ENCODE measurements at places on chromosomes 4 and X.

- no peak for DNase-seq
These were observed 135.8 kb downstream of the HS6ST2 start for GRCh38 chrX:132822634-132823012.

GRCh38 chr4:151862766-151863165 is 102.0 kb upstream of the GATB start:
- DNase-seq = no peak

- DNase-seq = no peak
These were observed 222.8 kb downstream of the TENM3 start for GRCh38 chr4:182465979-182466378.

- peak; percentile 32 for DNase-seq
These were observed 7.6 kb downstream of the DLG3 start for GRCh38 chrX:70452143-70452733.

- DNase-seq = no peak
These were observed 257.9 kb downstream of the PCDH18 start for GRCh38 chr4:137274404-137274803.

- DNase-seq = no peak
These were observed 986.0 kb downstream of the CCSER1 start for GRCh38 chr4:91113130-91113706.

- DNase-seq = no peak
These were observed 50.5 kb upstream of the FAM47C start for GRCh38 chrX:36957425-36958328.

- DNase-seq = no peak
These were observed 30.6 kb upstream of the TMEM184C start for GRCh38 chr4:147586637-147587036.

- DNase-seq = no peak
These were observed 1.3 kb upstream of the ZNF732 start for GRCh38 chr4:306551-306961.

GRCh38 chr4:134144337-134144736 is 57.3 kb downstream of the PABPC4L start:
- DNase-seq = no peak

DNA sequence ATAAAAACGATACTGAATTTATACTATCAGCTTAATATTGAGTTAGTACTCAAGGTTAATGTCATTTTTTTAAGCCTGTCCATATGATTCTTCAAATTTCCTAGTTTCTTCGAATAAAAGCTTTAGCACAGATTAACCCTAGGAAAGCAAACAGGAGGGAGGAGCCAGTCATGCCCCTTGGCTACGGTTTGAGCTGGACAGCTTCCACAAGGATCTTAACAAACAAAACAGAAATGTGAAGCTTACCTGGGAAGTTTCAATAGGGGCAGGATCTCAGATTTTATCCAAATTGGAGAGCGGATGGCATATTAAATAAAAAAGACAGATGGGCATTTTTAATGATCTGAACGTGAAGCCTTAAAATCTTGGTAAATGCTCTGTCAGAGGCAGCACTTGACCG is 2.3 kb downstream of the NWD2 start:
- no peak for DNase-seq

DNA sequence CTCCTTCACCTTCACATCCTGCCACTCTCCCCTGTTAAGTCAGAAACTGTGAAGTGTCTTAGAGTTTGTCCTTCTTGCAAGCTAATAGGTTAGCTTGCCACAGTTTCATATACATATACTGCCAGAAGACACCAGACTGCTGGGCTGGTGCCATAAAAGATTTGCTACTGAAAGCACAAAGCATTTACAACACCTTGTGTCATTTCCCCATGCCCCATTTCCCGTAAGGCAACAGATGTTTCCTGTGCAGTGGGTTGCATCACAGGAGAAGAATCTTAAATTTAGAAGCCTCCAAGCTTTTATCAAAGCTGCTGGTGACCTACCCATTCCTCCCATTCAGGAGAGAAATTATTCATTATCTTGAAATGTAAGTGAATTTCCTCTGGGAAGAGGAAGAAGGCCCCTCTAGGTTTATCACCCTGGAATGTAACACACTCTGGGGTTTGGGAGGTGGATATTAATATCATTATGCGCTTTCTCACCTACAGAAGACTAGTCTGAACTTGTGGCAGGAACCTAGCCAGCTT is 34.5 kb upstream of the RAB33B start:
- DNase-seq = no peak

DNA sequence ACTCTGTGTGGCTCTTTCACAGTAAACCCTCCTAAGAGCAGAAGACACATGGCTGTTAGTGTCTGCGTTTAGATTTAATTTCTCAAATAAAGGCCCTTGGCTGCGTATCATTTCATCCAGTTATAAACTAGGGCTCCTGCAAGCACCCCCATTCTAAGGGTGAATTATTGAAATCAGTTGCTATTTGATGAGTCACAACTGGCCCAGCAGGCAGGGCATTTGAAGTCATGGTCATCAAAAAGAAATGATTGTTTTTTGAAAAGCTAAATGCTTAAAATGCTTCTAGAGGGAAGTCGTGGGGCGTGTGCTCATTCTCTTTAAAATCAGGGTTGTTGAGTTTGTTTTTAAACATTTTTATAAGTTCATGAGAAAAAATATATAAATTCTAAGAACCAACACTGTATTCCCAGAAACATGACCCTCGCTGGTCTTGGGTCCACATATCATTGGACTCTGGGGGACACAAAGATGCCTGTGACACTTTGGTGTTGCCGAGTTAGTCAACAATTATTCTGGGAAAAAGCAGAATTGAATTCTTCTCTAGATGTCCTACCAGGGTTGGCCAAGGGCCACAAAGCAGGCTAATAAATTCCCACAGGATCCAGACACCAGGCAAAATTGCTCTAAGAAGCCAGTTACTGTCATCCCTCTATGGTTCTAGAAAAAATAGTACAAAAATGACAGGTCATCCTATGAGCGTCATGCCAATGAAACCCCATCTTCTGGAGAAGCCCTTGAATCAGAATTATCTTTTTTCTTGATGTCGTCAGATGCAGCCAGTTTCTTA is 99.5 kb upstream of the MYOZ2 start:
- DNase-seq = no peak

DNA sequence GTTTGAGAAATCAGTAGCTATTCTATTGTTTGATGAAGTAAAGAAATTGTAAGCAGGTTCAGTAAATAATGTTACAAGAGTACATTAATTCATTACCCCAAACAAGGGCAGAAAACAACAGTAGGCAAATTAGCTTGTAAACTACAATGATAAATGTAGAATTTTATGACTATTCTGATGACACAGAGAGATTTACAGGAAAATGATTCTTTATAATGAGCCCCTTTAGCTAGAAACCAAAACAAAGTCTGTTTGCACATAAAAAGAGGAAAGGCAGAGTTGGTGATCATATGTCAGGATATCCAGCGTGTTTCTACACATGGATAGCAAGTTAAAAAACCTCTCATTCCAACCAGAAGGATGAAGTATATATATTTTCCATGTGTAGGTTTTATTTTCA is 204.8 kb downstream of the CFAP299 start:
- DNase-seq = no peak

- no peak for DNase-seq
These were observed 42.5 kb downstream of the VGLL1 start for GRCh38 chrX:136574548-136574947.

DNA sequence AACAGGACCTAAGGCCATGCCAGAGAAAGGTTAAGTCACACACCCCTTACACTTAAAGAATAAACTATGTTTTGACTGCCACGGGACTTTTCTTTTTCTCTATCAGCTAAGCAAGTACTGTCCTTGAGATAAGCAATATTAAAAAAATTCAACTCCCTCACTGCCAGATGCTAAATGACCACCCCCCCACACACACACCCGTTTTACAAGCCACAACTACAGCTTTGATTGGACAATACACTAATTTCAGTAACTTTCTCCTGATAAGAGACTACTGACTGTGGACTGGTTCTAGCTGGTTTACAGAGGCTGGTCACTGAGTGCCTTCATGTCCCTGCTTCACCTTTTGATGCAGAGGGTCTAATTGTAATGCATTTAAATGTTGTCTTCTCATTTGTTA is 63.9 kb upstream of the HOPX start:
- no peak for DNase-seq

DNA sequence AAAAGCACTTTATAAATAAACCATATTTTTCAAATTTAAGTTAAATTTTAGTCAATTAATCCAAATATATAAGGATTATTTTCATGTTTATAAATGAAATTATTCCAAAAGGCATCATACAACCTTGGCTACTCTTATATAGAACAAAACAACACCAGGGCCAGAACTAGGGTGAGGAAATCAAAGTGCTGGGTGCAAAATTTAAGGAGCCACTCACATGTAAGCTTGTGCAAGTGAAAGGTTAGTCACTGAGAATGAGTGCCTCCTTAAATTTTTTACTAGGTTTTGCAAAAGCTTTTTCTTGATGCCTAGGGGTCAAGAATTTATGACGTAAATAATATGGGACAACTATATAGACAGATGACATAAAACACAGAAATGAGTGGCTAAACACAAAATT is 83.4 kb upstream of the COX18 start:
- DNase-seq = no peak

DNA sequence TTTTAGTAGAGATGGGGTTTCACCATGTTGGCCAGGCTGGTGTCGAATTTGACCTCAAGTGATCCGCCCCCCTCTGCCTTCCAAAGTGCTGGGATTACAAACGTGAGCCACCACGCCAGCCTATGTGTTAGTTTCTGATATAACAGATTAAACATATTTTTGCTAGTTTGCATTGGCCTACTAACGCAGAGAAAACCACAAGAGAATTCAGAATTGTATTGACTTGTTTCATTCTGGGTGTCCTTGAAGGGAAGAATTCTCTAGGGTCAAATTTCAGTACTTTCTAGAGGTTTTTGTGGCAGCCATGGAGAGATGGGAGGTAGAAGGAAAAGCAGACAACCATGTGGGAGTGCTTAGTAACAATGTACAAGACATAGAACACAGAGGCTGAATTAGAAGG is 46.1 kb upstream of the BMPR1B start:
- no peak for DNase-seq

- DNase-seq = no peak
These were observed 18.7 kb upstream of the ZNF630 start for GRCh38 chrX:48090123-48090522.

- no peak for DNase-seq
These were observed 183.1 kb upstream of the GALNT7 start for GRCh38 chr4:172985552-172985951.

DNA sequence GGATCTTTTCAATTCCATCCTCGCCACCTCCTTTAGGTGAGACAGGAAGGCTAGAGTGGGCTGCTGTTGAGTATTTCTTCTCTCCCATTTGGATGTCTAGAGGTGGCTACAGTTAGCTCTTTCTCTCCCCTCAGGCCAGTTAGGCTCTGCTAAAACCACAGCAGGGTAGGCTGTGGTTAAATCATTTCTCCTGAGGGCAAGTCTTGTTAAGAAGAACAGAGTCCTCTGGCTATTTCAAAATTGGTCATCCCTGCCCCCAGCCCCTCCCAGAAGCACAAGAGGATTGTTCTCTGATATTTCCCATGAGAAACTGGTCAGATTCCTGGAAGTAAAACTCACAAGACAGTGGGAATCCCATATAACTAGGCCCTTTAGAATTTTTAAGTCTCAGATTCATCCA is 1359.5 kb downstream of the TECRL start:
- DNase-seq = no peak

GRCh38 chr4:153794006-153794405 is 5.1 kb upstream of the SFRP2 start:
- DNase-seq = no peak

- no peak for DNase-seq
These were observed 53.4 kb upstream of the ZCCHC13 start for GRCh38 chrX:74250574-74250973.

DNA sequence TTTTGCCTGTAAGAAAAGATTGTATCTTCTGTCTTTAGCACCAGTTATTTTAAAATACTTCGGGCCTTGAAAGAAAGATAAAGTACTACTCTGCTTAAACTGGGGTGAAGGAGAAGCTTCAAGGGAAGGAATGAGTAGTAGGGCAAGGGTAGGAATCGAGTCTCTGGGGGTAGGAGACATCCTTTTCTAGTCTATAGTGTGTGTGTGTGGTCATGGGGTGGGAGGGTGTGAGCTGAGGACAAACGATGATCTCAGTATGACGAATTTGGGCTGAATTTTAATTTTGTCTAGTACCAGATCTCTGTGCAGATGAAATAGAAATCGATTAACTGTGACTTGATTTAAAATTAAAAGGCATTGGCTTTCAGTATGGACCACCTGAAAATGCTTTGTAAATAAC is 3.3 kb upstream of the MYOZ2 start:
- DNase-seq = no peak

DNA sequence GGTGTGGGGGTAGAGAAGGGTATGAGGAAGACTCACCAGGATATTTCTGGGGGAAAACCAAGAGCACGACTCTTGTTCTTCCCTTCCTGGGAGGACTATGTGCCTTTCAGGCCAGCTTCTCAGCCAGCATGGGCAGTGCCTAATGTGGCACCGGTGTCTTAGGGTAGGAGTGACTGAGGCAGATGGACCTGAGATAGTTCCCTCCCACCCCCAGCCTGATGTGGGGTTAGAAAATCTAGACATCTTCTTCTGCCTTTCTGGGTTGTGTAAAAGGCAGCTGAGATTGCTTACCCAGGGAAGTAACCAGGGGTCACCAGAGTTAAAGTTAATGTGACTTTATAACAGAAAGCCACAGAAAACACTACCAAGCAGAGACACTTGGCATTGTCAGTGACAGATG is 127.3 kb downstream of the TMA16 start:
- no peak for DNase-seq

DNA sequence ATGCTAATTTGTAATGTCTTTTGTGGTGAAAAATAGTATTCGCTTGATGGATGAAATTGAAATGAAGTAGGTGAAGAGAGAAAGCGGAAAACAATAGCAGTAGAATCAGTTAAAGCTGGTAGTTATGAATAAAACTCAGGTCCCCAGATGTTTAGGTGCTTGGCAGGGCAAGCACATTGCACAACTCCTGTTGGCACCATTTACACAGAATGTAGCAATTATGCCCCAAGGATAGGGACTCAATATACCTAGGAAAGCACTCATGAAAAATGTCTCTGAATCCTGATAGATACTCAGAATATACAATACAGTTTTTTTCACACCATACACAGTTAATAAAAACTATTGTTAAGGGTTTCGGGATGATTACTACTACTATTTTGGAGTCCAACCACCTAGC is 26.5 kb upstream of the GRIA3 start:
- no peak for DNase-seq

DNA sequence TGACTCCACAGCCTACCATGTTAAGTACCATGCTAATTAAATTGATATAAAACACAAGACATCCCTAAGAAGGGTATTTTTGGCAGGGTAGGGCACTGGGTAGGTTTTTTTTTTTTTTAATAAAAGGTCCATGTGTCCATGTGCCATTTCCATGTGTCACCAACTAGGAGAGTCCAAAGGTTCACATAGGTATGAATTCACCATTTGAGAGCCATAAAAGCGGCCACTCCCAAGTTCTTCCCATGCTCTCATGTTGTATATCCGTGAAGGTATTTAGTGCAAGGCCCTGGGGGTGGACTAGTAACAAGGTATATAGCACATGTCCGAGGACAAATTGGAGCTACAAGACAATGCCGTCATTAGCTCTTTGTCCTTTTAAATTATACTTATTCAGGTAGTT is 107.3 kb downstream of the PDE5A start:
- DNase-seq = no peak
